ENCODE measurements at places on chromosomes 13 and 19.

DNA sequence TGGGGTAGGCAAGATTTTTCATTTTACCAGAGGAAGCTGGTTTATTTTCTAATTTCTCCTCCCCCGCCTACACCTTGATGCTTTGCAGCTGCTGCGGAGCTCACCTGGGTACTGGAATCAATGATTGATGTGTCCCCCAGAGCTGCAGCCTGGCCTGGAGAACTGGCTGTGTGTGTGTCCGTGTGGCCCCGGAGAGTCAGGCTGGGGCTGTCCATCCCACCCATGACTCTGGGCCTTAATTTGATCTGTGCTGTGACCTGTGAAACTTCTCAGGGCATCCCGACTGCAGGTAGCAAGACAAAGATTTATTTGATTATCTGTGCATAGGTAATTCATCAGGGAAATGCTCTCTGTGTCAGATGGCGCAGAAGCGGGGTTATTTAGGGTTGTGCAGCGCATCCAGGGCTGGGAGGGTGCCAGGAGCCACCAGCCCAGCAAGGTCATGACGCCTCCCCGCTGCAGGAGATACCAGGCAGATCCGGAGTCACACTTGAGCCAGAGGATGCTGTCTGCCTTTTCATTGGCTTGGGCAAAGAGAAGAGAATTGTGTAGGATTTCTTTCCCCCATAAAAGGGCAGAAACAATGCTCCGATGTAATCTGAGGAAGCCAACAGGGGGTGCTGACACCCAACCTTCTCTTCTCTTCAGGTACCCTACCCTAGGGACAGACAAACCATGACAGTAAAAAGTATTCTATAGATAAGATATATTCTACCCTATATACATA, 346.6 kb downstream of the TSHZ3 start:
- no peak for DNase-seq

DNA sequence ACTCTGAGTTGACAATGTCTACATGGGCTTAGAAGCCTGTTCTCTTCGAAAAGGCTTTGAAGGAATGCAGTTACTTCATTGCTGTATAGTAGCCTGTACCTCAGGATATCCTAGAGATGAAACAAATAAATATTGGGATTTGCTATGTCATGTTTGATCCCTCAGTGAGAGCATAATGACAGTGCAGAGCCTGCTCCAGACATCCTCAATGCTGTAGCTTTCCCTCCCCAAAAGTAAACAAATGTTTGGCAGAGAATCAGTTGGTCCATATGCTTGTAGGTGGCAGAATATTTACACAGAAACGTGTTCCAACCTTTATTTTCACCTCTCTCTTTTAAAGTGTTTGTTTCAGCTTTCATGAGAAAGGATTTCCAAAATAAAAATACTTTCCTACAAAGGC, 515.3 kb upstream of the SGCG start:
- no peak for DNase-seq

GRCh38 chr13:81446441-81446840, 1105.5 kb upstream of the SPRY2 start:
- no peak for DNase-seq

DNA sequence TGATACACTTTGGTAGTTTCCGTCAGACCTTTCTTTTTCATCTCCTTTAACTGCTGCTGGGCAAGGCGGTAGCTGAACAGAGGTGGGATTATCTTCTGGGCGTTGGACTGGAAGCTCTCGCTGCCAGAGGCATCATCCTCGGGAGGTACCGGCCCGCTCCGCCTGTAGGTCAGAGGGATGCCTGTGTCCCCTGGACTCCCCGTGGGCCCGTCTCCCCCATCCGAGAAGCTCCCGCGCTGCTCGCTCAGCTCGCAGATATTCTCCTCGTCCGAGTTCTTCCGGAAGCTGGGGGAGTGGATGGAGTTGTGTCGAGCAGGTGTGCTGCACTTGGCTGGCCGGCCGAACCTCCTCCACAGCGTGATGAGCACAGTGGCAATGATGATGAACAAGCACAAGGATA, 27.7 kb downstream of the THSD1 start:
- DNase-seq = no peak

- DNase-seq = no peak
Observed at GRCh38 chr13:55761986-55762385, 1378.7 kb upstream of the PRR20A start.

- no peak for DNase-seq
Observed at GRCh38 chr19:41386442-41386841, 10.1 kb downstream of the TMEM91 start.

- no peak for DNase-seq
Observed at GRCh38 chr13:77994166-77994565, 75.5 kb upstream of the EDNRB start.

DNA sequence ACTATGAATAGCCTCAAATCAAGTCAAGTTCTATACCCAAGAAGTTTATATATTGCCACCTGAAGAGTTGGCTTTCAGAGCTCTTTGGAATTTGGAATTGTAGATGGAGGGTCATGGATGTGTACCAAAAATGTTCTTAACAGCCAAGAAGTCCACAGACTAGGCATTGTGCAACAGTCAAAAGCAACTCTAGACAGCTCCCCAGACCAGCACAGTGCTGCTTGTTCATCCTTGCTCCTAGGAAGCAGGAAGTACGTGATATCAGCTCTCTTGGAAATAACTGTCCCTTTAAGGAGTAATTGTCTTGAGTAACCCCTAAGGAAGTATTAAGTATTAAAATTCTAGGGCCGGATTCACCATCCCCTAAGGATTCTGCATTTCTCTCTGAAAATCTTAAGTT, 30.7 kb upstream of the IL17D start:
- DNase-seq = no peak

DNA sequence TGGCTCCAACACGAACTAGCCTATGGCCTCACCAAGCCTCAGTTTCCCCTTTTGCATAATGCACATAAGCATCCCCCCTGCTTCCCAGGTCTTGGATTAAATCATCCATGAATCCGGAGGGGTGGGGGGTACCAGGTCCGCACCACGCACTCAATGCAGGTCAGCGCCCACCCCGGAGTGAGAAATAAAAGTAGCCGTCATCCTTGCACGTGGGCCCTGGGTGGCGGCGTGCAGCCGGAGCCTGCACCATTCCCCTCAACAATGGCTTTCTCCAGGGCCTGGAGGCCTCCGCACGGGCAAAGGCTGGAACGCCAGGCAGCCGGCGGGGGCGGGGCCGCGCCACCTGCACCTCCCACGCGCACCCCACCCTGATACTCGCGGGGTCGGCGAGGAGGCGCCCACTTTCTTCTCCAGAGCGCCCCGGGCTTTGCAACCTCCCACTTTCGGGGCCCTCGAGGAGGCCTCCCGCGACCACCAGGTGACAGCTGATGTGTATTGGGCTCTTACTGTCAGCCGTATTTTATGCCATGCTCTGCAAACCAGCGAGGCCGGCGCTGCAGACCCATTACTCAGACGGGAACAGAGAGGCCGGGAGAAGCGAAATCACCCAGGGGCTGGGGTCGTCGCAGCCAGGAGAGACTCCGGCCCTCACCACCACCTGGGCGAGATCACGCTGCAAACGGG, 767 bp upstream of the GADD45B start:
- peak; percentile 69 for DNase-seq

- DNase-seq = no peak
Observed at GRCh38 chr19:18156841-18157464, 4.0 kb downstream of the PIK3R2 start.

- DNase-seq = no peak
Observed at GRCh38 chr19:4591320-4591719, 31.8 kb upstream of the SEMA6B start.

DNA sequence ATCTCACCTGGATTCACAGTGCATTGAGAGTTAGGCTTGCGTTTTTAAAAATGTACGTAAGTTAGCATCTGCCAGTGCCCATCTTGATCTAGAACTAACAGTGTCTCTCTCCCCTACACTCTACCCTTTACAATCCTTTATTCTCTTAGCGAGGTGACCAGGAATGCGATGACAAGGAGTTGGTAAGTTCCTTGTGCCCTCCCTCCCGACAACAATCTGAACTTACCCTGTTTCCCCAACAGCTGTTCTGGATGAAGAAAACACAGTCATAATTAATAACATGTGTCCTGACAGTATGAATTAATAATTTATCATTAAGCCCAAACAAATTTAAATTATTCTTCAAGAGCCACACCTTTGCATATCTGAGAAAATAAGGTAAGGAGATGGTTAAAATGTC, 6.3 kb downstream of the TSHZ3 start:
- DNase-seq = no peak

GRCh38 chr13:21579754-21580316, 24.1 kb downstream of the MICU2 start:
- no peak for DNase-seq
